Suprapubic skin (tissue), 4 donors: ENCODE measurements at places on chromosomes 5 and 9. TPM values are rescaled to one million over a fixed set of nuclear protein-coding genes. Genes with fewer than 3 reads are reported as not detected.

- DNase-seq: no peak
- H3K27ac ChIP-seq: no peak overlapping the region
- no peaks in the 10 kb centered on the region for H3K27me3 ChIP-seq
- peaks cover 16% of the 10 kb centered on the region for H3K36me3 ChIP-seq
These were observed 13.6 kb downstream of the SLF1 start for GRCh38 chr5:94632024-94632423.

DNA sequence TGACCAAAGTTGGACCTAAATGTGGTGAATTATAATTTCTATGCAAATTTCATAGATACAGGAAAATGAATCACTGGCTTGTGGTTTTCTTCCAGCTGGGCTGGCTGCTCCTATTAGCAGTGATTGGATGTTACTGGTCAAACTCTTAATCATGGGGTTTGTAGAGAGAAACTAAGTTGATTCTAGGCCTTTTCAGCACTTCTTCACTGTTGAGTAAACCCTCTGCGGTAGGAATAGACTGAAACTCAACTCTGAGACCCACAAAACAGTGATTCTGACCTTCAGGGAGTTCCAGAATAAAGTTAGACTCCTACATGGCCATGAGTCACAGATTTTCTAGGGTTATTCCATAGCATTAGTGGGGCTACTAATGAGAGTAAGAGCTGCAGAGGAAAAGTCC, 47.9 kb upstream of the FKTN start:
- DNase-seq: no peak
- no peaks in the 10 kb centered on the region for H3K4me1 ChIP-seq
- no peaks in the 10 kb centered on the region for H3K27me3 ChIP-seq
- no peak overlapping the region for H3K27ac ChIP-seq
- H3K4me3 ChIP-seq: no peak overlapping the region

DNA sequence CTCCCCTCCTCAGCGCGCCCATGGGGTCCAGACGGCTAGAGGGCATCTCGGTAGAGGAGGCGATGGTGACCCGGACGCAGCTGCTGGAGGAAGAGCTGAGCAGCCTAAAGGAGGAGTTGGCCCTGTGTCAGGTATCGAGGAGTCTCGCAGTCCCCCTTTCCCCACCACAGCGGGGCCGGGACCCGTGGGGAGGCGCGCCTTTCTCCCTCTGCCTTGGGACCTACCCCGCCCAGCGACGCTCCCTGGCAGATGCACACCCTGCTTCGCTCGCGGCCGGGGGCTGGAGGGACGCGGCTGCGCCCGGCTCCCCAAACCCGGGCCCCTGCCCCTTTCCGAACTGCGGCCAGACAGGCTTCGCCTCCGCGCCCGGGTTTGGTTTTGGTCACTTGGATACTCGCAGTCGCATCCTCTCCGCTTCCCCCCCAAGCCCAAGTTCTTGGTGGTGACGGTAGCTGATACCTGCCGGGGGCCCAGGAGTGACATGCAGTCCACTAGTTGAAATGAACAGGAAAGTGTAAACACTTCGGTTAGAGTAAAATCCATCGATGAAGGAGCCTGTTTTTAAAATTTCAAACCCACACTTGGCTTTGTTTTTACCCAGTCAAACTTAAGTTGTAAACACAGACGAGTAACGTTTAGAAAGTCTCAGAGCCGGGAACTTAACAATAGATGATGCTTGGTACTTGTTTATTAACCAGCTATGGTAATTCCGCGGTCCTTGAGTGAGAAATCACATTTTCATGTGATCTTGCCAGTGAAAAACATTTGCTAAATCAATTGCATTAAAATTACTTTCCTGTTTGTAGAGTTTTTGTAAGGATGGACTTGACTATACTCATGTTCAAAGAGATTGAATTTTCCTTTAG, 688 bp downstream of the CNTLN start:
- peak overlapping the region; percentile 82 for H3K27ac ChIP-seq
- no peaks in the 10 kb centered on the region for H3K27me3 ChIP-seq
- no peaks in the 10 kb centered on the region for H3K36me3 ChIP-seq
- DNase-seq: peak; percentile 74

DNA sequence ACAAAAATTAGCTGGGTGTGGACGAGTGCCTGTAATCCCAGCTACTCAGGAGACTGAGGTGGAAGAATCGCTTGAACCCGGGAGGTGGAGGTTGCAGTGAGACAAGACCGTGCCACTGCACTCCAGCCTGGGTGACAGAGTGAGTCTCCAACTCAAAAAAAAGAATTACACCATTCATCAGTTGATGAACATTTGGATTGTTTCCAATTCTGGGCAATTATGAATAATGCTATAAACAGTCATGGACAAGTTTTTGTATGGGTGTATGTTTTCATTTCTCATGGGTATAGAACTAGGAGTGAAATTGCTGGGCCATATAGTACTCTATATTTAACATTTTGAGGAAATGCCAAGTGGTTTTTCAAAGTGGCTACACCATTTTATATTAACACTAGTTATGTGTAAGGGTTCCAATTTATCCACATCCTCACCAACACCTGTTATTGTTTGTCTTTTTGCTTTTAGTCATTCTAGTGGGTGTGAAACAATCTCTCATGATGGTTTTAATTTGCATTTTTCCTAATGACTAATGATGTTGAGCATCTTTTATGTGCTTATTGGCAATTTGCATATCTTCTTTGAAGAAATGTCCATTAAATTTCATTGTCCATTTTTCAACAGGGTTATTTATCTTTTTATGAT, 9.0 kb upstream of the CCDC125 start:
- no peaks in the 10 kb centered on the region for H3K27me3 ChIP-seq
- no peak overlapping the region for H3K27ac ChIP-seq
- H3K4me3 ChIP-seq: no peak overlapping the region
- H3K4me1 ChIP-seq: no peaks in the 10 kb centered on the region
- H3K36me3 ChIP-seq: no peaks in the 10 kb centered on the region

HSDL2 gene
- 32.8 TPM for total RNA-seq
